ENCODE measurements at places on chromosomes 13 and 19. TPM values are rescaled to one million over a fixed set of nuclear protein-coding genes. Genes with fewer than 3 reads are reported as not detected.

The NLRP11 gene
- total RNA-seq, result 0.12 TPM

The SPATA13 gene
- 35.6 TPM for total RNA-seq

The RASGRP4 gene
- 2.3 TPM for total RNA-seq

The ZNF709 gene
- total RNA-seq, result 1.8 TPM

The TIMM29 gene
- total RNA-seq, result 22.7 TPM

The ZNF132 gene
- total RNA-seq, result 9.8 TPM

The NMRK2 gene
- total RNA-seq, result not detected

The ZNF260 gene
- 6.9 TPM for total RNA-seq

The FRY gene
- 9.2 TPM for total RNA-seq

The CLN5 gene
- 33.5 TPM for total RNA-seq

The OR4F17 gene
- total RNA-seq, result 0.65 TPM
